ENCODE measurements at places on chromosomes 4 and X.

GRCh38 chr4:56475917-56476316, 8.5 kb downstream of the SRP72 start:
- DNase-seq: no peak

DNA sequence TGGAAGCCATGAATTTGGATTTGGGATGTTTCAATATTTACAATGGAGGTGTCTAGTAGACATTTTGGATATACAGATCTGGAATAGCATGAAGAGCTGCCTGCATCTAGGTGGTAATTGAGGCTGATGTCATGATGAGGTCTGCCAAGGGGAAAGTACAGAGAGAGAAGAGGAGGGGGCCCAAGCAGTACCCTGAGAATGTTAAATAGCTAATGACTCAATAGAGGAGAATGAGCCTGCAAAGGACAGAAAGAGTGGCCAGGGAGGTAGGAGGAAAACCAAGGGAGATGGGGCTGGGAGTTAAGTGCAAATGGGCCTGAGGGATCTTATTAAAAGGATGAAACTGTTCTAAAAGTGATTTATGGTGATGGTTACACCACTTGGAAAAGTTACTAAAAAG, 182.2 kb upstream of the KIT start:
- DNase-seq: no peak

DNA sequence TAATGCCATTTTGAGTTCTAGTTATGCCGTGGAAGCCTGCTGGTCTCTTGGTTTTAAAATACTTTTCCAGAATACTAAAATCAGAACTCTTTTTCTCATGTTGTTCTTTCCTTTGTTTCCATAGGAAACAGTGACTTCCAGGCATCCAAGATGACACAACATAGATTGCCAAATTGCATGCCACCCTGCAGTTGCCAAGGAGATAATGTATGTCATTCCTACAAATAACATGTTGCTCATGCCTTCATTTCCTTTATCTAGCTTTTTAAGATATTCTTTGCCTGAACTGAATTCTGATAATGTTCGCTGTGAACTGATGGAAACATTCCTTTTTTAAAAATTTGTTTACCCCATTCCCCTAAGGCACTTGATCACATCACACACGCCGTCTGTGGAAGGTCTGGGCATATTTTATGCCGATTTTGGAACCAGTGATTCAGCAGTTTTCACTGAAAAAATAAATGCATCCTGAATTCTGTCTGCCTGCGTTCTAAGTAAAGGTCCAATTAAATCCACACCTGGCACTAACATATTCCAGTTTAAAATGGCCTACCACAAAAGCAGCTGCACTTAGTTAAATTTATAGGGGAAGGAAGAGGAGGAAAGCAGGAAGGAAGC, 38.0 kb upstream of the COX7B2 start:
- no peak for DNase-seq

GRCh38 chr4:20251796-20252655, at the start of gene SLIT2:
SLIT2 (plus strand) TSS chr4:20251905; CDS start chr4:20253816, 1,911 bp downstream.
- peak; percentile 22 for DNase-seq

- DNase-seq: no peak
Measured at GRCh38 chr4:171430495-171430894, 382.7 kb upstream of the GALNTL6 start.
